ENCODE measurements at places on chromosomes 1 and 21.

DNA sequence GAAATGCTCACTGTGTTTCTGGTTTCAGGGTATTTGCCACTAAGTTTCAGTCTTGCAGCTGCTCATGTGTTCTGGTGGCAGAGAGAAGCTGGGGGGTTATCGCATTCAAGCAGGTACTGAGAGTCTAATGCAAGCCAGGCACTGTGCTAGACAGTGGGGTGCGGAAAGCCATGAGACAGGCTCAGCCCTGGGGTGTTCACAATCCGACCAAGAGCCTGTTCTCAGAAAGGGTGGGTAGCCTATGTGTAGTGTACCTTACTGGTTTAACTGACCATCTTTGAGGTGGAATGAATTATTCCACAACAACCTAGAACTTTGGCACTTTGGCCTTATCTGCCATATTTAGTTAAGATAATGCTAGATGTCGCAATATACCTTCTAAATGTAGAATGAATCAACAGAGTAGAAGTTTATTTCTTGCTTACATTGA lies 55.3 kb upstream of the ROR1 start:
- DNase-seq, result no peak

GRCh38 chr1:208413006-208413405 lies 168.8 kb upstream of the PLXNA2 start:
- DNase-seq, result no peak

DNA sequence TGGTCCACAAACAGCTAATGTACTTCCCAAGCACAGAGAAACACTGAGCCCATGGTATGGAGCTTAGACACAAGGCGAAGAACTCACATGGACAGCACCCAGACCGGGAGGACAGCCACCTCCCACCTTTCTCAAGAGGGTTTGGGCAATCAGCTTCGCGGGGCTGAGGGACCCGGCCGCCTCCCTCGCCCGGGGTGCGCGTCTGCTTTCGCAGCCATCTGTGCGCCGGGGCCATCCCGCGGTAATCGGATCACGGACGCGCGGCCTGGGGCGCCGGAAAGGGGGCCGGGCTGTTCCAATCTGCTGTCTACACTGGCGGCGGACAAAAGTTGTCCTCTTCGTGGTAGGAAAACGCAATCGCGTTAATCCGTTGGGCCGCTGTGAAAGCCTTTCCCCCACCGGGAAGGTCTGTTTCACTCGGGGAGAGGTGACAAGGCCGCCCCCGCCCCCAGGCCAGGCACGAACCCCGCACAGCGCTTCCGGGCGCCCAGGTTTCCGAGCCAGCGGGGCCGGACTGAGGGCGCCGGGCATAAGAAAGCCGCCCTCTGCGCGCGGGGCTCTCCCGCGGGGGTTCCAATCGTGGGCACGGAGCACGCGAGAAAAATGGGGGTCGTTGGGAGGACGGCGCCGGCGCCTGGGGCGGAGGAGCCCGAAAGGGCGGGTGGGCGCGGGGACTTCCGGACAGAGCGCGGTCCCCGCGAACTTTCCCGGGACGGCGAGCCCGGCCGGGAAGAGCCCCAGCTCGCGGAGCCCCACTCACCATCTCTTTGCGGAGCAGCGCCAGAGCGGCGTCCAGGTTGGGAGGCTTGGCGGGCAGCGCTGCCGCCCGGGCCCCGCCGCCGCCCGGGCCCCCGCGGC lies 664 bp downstream of the FAM89A start:
- no peak for DNase-seq

GRCh38 chr1:84698151-84699110 lies 8.2 kb upstream of the SSX2IP start:
- no peak for DNase-seq

DNA sequence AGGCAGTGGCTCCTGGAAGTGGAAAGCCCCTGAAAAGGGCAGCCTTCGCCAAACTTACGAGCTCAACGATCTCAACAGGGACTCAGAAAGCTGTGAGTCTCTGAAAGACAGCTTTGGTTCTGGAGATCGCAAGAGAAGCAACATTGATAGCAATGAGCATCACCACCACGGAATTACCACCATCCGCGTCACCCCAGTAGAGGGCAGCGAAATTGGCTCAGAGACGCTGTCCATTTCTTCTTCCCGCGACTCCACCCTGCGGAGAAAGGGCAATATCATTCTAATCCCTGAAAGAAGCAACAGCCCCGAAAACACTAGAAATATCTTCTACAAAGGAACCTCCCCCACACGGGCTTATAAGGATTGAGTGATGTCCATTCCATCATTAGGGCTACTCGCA lies 42.4 kb downstream of the PLPPR4 start:
- no peak for DNase-seq

- DNase-seq, result no peak
Measured at GRCh38 chr1:230416430-230416829, 9.7 kb downstream of the PGBD5 start.

GRCh38 chr1:246020211-246020954 lies 486.7 kb downstream of the SMYD3 start:
- DNase-seq, result no peak

GRCh38 chr1:112524251-112524650 lies 15.5 kb downstream of the WNT2B start:
- no peak for DNase-seq

GRCh38 chr1:223712850-223713474 lies 623 bp downstream of the CAPN2 start:
- no peak for DNase-seq

GRCh38 chr1:168335500-168335899 lies 54.8 kb downstream of the TBX19 start:
- no peak for DNase-seq

Measured in activated CD4-positive, CD25-positive, alpha-beta regulatory T cell (primary cell).